HAP-1 (cell line): ENCODE measurements at places on chromosomes 7 and 10.

DNA sequence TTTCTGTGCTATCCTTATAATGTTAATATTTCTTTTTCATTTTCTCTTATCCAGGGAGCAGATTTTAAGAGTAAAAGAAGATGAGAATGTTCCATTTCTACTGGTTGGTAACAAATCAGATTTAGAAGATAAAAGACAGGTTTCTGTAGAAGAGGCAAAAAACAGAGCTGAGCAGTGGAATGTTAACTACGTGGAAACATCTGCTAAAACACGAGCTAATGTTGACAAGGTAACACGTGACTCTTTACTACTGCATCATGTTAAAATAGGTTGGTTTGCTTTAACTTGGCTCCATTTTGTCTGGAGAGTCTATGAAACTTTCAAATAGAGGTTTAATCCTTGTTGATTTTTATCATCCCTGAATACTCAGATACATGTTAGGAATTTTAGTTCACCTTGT lies 73.3 kb downstream of the RALA start:
- DNase-seq, result no peak

DNA sequence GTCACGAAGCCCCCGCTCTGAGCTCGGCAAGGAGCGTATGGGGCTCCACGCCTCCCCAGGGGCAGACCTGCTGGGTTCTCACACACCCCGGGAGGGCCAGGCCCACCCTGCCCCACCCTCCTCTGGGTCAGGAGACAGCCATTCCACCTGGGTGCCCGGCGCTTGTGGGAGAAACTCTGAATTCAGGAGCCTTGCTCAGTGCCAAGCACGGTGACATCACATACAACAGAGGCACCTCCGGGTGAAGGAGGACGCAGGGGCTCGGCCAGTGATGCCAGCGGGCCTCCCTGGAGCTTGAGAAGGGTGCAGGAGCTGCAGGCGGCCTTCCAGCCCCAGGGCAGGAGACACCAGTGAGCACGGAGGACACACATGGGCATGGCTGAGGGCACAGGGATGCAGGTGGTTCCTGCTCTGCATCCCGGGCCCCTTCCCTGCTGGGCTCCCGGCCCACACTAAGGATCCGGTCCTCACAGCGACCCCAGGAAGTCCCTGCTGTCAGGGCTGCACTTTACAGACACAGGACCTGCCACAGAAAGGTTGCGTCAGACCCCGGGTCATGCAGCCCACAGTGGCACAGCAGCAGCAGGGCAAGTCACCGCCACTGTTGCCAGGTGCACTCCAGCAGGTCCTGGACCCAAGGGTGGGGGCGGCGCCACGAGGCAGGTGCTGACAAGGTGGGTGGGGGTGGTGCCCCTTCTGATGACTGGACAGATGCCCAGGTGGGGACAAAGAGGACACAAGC lies 108.0 kb downstream of the MAD1L1 start:
- no peak for DNase-seq

GRCh38 chr10:3612183-3613001 lies 172.6 kb downstream of the KLF6 start:
- no peak for DNase-seq

GRCh38 chr10:132479603-132480221 lies 57.9 kb upstream of the INPP5A start:
- no peak for DNase-seq

- DNase-seq, result no peak
These were observed 5.7 kb upstream of the R3HCC1L start for GRCh38 chr10:98128802-98129201.

- DNase-seq, result peak; percentile 52
These were observed 13.9 kb downstream of the TSPAN14 start for GRCh38 chr10:80468002-80468401.

DNA sequence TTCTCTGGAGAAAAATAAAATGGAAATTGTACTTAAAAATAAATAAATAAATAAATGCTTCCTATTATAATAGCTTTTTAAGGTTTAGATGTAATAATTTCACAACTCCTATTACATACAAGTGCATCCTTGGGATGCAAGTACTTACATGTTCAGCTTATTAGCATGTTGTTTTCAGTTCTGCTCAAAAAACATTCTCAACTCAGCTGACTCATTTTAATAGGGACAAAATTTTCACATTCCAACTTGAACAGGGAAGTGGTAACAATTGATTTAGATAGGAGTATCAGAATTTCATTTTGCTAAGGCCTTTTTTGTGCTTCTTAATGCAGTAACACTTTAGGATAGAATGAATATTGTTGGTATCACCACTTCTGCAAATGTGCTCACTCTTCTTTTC lies 16.7 kb upstream of the PAPSS2 start:
- no peak for DNase-seq

GRCh38 chr7:133044722-133045473 lies 37.0 kb downstream of the CHCHD3 start:
- peak; percentile 47 for DNase-seq

DNA sequence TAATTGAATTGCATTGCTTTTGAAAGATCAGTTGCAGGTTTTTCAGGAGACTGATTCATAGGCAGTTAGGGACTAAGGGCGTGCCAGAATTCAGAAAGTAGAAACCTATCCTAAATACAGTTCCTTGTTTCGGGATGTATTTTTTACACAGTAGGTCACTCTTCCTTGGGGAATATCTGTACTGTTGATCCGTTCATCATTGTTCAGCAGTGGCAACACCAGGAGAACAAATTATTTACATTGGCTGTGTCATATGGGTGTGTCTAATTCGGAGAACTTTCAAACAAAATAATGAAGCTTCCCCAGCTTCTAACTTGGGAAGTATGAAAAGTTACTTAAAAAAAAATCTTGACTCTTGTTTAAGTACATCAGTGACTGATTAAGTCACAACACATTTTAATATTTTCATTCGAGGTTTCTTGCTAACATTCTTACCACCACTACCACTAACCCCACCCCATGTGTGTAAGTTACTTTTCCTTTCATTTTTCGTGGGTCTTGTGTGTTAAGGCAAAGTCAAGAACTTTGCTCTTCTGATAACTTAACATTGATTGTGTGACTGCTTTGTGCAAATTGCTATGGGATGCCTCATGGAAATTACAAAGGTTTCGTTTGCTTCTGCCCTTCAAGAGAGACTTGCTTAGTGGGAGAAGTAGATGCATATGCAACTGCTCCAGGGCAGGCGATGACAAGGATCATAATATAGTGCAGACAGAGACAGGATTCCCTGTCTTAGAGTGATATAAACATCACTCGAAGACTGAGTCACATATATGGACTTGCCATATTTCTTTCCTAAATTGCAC lies 43.8 kb upstream of the RPA3 start:
- DNase-seq, result no peak

GRCh38 chr7:46218461-46219200 lies 297.6 kb upstream of the IGFBP3 start:
- DNase-seq, result no peak

DNA sequence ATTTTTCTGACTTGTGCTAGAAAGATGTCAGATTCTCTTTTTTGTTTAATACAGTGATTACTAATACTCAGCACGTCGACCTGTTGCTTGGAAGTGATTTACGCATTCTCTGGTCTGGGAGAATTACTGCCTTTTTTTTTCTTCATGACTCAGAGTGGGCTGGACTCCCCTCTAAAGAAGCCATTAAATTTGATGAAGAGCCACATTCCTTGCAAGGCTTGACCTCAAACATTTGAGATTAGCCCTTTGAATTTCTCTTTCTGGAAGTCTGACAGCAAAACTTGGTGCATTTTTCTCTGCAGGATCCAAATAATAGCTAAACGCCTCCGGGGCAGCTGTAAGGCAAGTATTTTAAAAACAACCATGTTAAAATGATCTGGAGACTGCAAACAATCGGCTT lies 171.6 kb downstream of the GALNT17 start:
- DNase-seq, result no peak

DNA sequence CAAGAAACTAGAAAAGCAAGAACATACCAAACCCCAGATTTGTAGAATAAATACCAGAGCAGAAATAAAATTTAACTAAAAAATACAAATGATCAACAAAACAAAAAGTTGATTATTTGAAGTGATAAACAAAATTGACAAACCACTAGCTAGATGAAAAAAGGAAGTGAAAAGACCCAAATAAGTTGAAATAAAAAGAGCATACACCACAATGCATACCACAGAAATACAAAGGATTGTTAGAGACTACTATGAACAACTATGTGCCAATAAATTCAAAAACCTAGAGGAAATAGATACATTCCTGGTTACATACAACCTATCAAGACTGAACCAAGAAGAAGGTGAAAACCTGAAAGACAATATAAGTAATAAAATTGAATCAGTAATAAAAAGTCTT lies 333.4 kb downstream of the SH2D4B start:
- DNase-seq, result no peak

GRCh38 chr10:129712000-129712399 lies 245.0 kb downstream of the MGMT start:
- no peak for DNase-seq

GRCh38 chr10:70308121-70309060 lies 24.6 kb upstream of the NPFFR1 start:
- DNase-seq, result no peak

DNA sequence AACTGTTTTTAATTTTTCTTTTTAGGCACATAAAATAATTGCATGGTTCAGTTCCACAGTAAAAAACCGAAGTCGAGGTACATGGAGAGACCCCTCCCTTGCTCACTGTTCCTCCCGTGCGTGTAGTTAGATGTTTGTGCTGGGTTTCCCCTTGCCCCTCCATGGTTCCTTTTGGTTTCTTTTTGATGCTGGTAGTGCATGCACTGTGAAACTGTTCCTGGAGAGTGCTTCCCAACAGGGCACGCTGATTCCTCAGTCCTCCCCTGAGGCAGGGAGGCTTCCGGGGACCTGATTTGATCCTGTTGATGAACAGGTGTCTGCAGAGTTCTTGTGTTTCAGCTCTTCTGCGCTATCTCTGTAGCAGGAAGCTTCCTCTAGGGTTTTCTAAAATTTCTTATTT lies 69.5 kb downstream of the ADCY1 start:
- no peak for DNase-seq

GRCh38 chr10:43949351-43949750 lies 300.7 kb upstream of the ZNF32 start:
- DNase-seq, result no peak

GRCh38 chr7:69732203-69732602 lies 133.9 kb downstream of the AUTS2 start:
- DNase-seq, result no peak

DNA sequence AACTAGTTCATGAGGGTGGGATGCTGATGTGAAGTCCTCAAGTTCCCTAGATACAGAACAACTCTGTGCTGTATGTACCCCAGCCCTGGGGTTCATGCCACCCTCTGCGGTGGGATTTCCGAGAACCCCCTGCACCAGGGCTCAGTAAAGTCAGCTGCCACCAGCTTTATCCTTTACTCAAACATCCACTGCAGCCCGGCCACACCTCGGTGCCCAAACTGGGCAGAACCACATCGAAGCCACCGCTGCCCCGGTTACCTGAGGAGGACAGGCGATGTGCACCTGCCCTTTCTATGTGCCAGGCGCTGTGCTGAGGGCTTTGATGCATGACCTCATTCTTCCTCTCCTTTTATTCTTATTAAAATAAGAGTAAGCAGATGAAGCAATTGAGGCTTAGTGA lies 9.9 kb upstream of the CALML5 start:
- no peak for DNase-seq

DNA sequence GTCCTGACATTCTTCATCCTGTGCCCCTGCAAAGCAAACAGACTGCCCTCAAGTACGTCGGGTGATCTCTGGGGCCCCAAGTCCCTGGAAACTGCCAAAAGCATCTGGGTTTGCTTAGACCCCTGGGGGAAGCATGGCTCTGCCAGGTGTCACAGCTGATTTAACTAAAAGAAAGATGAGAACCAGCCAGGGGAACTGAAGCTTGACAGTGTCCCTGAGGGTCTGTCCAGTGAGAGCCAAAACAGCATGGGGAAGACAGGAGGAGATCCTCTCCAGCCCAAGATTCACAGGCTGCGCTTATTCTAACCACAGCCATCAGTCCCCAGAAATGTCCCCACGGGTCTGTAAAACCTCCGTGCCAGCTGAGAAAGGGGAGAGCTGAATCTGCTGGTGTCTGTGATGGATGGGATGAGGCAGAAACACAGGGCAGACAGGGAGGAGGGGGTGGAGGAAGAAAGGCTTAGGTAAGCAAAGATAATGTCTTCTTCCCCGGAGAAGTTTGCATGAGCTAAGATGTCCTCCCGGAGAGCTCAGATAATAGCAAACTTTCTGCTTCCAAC lies 21.3 kb downstream of the CCDC3 start:
- no peak for DNase-seq

DNA sequence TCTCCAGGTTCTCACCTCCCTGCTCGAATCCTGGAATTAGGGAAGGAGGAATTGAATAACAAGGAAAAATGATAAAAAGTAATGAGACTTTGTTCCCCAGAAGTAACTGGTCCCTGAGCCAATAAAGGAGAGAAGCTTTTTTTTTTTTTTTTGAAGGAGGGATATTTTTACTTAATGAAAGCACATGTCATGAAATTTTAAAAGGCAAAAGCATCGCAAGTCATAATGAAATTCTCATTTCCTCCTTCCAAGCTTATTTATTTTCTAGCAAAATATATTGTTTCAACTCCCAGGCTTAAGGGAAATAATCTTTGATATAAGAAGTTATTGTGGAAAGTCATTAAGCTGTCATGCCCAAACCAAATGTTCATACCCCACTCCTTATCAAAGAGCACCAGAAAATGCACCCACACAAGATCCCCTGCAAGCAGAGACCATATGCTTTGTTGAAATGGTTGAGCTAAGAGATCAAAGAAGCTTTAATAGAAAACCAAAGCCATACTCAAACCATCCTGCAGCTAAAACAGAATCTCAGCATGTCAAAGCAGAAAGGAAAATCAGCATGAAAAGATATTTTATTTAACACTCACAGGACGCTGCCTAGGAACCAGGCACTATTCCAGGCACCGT lies 16.7 kb upstream of the ABCC2 start:
- DNase-seq, result no peak

DNA sequence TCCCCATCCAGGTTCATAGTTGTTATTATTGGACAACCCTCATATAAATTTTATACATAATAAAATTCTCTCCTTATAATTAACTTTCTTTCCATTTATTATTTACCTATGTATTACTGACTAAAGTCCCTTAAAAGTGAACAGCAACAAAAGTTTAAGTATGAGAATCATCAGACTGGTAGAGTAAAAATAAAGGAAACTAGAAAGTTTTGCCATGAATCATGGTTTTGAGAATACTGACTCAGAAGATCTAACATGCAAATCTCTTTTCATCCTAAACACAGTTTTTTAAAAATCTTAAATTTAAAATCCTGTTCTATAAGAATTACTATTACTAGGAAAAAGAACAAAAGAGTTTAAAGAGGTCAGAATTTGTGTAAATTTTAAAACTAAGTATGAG lies 32.1 kb downstream of the HERC4 start:
- no peak for DNase-seq

DNA sequence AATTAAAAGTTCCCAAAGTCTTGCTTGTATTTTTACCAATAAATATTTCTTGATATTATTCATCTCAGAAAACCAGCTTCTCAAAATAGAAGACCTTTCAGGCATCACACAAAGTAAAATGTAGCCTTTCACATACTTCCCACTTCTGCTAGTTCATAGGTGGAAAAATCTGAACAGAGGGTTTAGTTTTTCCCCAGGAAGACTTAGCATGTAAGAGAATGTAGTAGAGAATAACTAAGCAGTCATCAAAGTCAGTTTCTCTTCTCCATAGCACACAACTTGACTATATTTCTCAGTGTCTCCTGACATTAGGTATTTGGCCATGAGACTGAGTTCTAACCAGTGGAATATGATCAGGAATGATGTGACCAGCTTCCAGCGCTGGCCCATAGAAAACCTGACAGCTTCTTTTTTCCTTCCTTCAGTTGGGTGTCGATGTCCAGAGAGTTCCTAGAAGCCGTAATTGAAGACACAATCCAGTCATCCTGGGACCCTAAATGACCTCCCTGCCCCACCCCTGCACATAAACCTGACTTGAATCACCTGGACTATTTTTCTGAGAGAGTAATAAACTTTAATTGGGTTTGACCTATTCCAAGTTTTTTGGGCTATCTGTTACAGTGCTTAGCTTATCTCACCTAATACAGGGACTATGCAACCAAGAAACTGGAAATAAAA lies 67.5 kb upstream of the WNT16 start:
- no peak for DNase-seq
